T-helper 9 cell (primary cell): ENCODE measurements at places on chromosomes 4 and X.

DNA sequence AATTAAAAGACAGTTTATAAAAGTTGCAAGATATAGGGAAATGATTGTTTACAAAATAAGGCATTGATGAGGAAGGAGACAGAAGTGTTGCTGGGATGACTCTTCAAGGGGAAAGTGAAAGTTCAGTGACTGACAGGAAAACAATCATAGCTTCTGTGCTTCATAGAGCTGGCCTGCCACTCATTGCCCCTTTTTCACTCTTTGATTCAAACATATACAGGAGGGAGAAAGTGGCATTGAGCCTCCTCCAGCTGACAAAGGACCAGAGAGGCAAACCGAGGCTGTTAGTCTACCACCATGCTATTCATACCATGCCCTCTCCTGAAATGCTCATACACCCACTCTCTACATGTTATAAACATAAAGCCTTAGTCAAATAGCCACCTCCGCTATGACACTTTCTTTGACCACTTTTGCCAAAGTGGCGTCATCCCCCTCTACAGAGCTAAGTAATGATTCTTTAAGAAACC lies 79.2 kb upstream of the ATOH1 start:
- DNase-seq, result no peak

GRCh38 chr4:151202851-151203455 lies 74.0 kb upstream of the PRSS48 start:
- no peak for DNase-seq

DNA sequence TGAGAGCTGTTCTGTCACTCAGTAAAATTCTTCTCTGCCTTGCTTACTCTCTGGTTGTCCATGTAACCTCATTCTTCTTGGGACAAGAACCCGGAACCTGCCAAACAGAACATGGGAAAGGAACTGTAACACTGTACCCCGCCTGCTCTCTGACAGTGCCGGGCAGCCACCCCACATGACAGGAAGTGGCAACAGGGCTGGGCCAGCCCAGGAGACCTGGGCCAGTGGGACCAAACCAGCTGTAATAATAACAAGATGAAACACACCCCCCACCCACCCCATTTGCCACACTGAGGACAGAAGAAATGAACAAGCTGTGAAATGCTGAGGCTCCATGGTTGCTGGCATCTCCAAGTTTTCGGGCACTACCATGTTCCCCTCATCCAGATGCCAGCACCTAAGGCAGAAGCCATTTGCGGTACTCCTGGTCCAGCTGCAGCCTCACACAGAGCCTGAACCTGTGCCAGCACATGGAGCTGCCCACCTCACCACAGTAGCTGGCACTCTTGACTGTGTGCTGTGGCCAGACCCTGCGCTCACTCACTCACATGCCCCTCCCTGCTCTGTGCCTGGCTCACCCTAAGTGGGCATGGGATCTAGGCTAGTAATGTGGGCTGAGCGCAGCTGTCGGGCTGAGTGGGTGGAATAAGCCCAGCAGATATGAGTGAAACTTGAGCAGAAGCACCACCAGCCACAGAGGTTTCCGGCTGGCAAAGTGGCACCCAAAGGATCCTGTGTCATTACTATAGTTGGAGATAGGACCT lies 126.2 kb upstream of the UGT8 start:
- DNase-seq, result no peak

- DNase-seq, result no peak
Observed at GRCh38 chr4:174133551-174133950, 149.9 kb downstream of the FBXO8 start.

- no peak for DNase-seq
Observed at GRCh38 chr4:141417387-141417786, 196.7 kb downstream of the ZNF330 start.

- DNase-seq, result no peak
Observed at GRCh38 chr4:6221851-6222760, 21.8 kb upstream of the JAKMIP1 start.

GRCh38 chr4:41750626-41751448 lies 2.3 kb upstream of the PHOX2B start:
- DNase-seq, result no peak

DNA sequence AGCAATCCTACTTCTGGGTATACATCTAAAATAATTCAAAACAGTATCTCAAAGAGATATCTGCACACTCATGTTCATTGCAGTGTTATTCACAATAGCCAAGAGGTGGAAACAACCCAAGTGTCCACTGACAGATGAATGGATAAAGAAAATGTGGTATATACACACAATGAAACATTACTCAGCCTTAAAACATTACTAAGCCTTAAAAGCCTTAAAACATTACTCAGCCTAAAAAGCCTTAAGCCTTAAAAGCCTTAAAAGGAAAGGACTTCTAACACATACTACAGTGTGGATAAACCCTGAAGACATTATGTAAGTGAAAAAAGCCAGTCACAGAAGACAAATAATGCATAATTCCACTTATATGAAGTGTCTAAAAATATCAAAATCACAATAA lies 40.3 kb upstream of the TFDP3 start:
- DNase-seq, result no peak

DNA sequence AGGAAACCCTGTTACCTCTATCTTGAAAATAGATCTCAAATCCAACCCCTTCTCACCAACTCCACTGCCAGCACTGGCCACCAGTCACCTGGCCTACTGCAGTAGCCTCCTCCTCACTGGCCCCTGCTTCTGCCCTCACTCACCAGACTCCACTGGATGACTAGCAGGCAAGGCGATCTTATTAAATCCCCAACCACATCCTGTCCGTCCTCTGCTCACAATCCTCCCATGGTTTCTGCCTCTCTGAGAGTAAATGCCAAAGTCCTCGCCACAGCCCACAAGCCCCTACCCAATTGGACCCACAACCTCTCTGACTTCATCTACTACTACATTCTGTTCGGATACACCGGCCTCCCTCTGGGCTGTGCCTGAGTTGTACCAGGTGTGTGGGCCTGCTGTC lies 5.4 kb upstream of the PIM2 start:
- no peak for DNase-seq

- no peak for DNase-seq
Observed at GRCh38 chrX:139194571-139195280, 335.8 kb upstream of the F9 start.

GRCh38 chr4:86942185-86942666 lies 7.4 kb downstream of the AFF1 start:
- DNase-seq, result no peak

- DNase-seq, result no peak
Observed at GRCh38 chrX:107659768-107660167, 31.5 kb downstream of the PRPS1 start.
